Ecto neural progenitor cell (in vitro differentiated cells): ENCODE measurements at places on chromosomes 1 and 21.

DNA sequence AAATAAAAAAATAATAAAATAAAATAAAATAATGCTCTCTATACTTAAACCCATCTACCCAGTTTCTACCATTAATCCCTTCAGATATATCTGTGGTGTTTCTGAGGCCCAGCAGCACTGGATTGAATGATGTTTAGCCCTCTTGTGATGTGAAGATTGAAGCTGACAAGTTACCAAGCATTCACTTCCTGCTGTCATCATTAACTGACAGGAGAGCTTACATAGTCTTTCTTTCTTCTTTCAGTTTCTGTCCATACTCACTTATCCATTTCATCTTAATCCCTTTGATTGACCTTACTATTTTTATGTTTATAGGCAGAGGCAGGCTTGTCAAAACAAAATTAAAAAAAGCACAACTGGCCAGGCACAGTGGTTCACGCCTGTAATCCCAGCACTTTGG, 38.8 kb upstream of the PGD start:
- no peak for DNase-seq

GRCh38 chr1:10643607-10644306, 152.7 kb downstream of the CASZ1 start:
- DNase-seq: no peak

- DNase-seq: no peak
These were observed 72.7 kb upstream of the MUTYH start for GRCh38 chr1:45412899-45413298.

DNA sequence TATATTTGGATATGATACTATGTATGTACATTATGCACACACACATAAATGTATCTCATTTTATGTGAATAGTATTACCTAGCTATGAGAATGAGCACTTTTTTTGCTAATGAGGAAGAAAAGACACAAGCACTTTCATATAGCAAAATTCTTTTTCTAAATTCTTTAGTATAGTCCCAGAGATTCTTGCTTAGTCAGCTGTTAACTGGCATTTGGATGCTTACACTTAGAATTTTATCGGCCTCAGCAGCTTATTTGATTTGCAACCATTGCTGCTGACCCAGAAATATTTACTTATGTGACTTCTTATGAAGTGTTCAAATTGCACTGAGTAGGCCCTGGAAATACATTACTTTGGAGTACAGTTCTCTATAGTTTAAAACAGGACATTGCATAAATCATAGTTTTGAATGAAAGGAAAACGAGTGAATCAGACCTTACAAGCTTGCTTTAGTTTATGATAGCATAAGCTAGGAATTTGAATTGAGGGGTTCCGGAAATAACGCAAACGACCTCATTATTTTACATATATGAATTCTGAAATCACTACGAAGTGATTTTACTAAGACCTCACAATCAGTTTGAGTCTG, 653.9 kb upstream of the NEGR1 start:
- DNase-seq: no peak

GRCh38 chr1:235057385-235058306, 71.0 kb downstream of the TOMM20 start:
- DNase-seq: no peak

DNA sequence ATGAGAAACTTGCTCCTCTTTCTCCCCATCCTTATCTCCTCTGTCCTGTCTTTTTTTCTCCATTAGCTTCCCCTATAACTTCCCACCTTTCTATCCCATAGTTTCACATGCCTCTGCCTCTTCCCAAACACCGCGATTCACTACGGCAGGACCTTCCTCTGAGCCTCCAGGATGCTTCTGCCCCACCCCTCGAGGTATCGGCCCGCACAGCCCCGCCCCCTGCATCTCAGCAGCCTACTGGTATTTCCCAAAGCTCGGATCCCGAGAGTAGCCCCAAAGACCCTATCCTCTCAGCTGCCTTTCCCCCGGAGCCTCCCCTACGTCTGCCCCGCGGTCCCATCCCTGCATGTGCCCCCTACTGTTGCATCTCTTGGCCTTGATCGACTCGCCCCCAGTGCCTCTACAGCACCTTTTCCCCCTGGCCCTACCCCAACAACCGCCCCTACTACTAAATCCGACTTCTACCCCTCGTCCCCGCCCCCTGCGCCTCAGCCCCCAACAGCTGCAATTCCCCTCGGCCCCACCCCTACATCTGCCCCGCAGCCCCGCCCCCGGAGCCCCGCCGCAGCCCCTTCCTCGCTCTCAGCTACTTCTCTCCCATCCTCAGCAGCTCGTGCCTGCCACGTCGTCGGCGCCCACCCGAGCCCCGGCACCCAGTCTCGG, 512 bp downstream of the PIAS3 start:
- DNase-seq: no peak

DNA sequence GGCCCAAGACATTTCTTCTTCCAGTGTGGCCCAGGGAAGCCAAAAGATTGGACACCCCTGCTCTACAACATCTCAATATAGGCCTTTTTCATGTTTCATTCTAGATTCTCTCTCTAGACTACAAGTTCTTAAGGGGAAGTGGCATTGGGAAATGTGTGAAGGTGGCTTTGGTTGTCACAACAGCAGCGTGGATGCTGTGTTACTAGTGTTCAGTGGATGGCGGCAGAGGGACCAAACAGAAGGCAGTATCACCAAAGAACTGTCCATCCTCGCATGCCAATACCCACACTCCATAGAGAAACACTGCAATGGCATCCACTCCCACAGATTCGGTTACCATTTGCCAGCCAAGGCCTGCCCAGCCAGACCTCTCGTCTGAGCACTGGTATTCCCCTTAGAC, 24.3 kb upstream of the IFNAR2 start:
- no peak for DNase-seq

DNA sequence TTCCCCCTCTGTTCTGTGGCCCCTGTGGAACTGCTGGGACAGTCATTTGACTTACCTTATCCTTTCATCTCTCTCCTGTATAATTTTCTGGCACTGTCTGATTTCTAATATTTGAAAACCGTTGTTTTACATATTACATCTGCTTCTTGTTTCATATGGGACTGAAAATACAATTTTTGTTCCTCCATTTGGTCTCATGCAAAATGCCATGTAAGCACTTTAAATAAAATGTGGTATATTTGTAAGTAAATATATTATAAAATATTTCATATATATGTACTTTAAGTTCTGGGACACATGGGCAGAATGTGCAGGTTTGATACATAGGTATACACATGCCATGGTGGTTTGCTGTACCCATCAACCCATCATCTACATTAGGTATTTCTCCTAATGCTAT, 93.9 kb upstream of the PLPPR5 start:
- no peak for DNase-seq

GRCh38 chr1:195933835-195934234, 674.4 kb downstream of the KCNT2 start:
- no peak for DNase-seq

DNA sequence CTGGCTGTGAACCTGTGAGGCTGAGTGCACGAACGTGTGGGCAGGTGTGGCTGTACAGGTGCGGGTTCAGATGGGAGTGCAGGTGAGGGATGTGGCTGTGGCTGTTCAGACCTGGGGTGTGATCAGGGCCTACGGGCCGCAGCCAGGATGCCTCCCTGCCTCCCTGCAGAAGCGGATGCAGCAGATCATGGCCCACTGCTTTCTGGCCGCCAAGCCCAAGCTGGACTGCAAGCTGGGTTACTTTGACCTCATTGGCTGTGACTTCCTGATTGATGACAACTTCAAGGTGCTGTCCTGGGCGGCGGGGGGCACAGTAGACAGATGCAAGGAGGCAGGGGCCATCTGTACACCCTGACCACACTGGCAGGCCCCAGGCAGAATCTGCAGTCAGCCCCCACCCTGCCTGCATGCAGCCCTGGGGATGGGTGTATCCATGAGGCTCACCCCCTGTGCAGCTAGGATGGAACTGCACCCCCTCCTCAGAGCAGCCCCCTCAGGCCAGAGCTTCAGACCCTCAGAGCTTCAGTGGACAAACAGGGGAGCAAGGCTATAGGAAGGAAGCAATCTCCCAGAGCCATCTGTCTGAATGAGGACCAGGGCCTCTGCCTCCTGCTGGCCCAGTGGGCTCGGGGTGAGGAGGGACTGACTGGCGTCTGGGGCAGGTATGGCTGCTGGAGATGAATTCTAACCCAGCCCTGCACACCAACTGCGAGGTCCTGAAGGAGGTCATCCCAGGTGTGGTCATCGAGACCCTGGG, 9.8 kb downstream of the TNFRSF18 start:
- DNase-seq: no peak

DNA sequence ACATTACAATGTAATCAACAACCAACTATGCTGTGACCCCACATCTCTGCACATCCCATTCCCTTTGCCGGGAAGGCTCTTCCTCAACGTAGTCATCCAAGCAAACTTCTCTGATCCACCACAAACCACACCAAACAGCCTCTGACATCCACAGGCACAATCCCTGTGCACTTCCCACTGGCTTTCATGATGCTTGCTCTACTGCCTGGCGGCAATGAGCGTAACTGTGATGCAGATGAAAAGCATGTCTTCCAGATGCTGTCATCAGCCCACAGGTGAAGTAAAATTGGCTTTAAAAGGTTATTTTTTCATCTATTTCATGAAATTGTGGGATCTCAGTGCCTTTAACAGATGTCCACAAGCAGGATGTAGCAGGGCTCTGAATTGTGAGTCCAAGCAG, 635.2 kb downstream of the SMYD3 start:
- DNase-seq: no peak

DNA sequence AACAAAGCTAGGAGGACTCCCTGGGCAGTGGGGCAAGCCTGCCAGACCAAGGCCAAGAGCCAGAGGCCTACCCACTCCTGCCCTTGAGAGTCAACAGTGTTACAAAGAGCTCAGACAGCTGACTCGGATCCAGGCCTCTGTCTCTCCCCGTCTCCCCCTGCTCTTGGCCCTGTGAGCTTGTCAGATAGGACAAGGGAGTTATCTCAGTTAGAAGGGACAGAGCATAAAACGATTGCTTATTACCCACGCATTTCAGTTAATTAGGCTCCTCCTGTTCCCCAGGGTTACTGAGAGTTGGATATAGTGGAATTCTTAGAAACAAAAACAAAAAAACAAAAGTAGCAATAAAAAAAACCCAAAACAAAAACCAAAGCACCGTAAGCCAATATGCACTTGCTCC, 1.3 kb downstream of the SLC41A1 start:
- no peak for DNase-seq

- no peak for DNase-seq
These were observed 11.2 kb upstream of the HMGCS2 start for GRCh38 chr1:119779869-119780356.

- DNase-seq: peak; percentile 86
These were observed 6.1 kb upstream of the EPHB2 start for GRCh38 chr1:22704440-22705067.

DNA sequence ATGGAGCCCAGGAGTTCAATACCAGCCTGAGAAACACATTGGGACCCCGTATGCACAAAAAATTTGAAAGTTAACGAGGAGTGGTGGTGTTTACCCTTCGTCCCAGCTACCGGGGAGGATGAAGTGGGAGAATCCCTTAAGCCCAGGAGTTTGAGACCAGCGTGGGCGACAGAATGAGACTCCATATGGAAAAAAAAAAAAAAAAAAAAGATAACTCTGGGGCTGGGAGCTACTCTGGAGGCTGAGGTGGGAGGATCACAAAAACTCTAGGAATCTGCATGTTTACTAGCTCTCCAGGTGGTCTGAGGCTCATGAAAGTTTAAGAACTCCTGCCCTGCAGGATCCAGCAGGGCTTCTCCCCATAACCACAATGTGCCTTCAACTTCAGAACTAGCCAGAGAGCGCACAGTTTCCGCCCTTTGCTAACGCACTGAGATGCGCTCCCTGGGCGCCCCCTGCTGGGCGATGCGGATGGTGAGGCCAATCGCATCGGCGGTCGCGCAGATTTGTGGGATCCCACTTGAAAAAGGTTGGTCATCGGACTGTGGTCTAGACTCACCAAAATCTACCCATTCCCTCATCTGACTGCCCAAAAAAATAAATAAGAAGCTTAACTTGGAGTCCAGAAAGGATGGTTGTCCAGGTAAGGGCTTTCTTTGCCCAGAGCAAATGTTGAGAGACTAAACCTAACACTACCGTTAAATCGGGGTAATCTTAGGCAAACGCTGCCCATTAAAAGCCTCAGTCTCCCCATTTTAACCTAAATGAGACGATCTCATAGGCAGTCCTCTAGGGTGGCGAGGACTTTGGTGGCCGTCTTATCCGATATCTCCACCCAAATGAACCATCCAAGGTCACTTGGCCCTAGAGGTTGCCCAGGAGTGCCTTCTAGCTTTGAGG, 8.8 kb downstream of the ZNF683 start:
- DNase-seq: peak; percentile 90

DNA sequence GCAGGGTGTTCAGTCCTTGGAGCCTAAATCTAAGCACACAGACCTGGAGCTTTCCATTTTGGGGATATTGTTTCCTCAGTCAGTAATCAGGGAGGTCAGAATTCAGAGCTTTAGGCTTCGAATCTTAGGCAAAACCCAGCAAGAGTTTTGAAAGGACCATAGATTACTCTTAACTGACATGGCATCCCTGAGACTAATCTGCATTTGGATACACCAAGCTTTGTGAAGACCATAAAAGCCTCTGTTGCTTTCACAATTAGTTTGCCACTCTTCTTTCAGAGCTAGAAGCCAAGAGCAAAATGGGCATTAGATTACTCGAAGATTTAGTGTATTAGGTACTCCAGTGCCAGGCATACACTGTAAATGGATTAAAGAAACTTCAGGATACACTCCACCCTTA, 131.8 kb upstream of the GREM2 start:
- DNase-seq: no peak

DNA sequence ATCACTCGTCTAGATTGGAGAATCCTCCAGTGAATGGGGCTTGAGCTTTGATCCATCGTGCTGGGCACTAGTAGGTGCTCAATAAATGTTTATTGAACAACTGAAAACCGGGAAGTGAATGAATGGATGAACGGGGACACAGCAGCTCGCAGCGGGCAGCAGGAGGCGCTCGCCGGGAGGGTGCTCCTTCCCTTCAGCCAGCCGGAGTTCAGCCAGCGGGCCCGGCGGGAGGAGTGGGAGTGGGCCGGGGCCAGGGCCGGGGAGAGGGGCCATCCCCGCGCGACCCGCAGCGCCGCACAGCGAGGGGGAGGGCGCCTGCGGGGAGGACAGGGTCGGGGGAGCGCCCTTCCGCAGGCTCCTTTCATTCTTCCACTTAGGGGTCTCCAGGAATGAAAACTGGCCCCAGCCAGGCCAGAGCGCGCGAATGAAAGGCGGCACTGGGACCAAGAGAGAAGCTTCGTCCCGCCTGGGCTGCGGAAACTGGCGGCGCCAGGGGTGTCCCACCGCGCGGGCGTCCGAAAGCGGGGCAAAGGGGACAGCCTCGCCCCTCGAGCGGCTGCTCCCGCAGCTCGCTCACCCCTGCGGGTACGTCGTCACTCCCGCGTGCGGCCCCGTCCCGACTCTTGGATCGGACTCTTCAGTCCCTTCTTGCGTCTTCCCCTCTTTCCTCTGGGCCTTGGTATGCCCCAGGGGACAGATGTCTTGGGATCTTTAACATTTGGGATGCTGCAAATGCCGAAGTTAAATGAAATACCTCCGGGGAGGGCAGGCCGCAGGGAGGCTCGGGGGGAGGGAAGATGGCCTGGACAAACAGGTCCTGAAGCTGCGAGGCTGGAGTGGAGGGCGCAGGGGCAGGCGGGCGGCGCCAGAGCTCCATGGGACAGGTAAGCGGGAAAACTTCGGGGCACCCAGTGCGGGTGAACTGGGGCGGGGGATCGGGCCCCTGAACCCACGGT, 3.6 kb upstream of the INAVA start:
- DNase-seq: peak; percentile 89

- no peak for DNase-seq
These were observed 987 bp downstream of the MED8 start for GRCh38 chr1:43388613-43389012.

GRCh38 chr21:35017256-35017655, 31.8 kb downstream of the RUNX1 start:
- no peak for DNase-seq
